ENCODE measurements at places on chromosomes 3 and 15.

DNA sequence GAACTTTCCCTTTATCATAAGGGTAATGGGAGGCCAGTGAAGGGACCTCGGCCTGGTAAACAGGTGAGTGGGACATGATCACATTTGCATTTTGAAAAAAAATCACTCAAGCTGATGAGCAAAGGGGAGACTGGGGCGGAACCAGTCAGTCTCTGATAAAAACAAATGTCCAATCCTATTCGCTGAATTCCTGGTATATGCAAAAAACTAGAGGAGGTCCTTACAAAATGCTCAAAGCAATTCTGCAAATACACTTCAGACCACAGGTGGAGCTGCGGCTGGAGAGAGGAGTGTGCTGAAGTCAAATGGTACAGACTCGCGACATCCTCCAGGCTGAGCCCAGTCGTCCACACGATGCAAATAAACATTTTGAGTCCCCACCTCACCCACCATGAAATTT lies 166.7 kb downstream of the FOXP1 start:
- DNase-seq = peak; percentile 40

GRCh38 chr15:95016511-95017229 lies 785.3 kb downstream of the MCTP2 start:
- no peak for DNase-seq

GRCh38 chr15:72907733-72908132 lies 124.2 kb upstream of the ADPGK start:
- DNase-seq = peak; percentile 26

GRCh38 chr3:131608296-131608695 lies 105.5 kb upstream of the MRPL3 start:
- no peak for DNase-seq

DNA sequence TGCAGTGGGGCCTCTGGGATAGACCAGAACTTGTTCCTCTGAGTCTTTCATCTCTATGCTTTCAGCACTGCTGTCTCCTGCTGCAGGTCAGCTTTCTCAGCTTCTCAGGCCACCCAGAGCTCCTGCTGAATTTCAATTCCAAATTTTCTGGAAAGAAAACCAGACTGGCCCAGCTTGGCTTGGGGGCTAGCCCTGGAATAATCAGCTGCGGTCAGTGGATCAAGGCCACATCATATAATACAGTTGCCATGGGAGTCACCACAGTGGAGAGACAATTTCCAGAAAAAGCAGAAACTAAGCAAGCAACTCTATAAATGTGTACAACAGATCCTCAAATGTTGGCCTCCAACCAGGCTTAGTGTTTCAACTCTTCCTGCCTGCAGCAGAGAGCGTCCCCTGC lies 91.1 kb upstream of the SLC24A5 start:
- DNase-seq = no peak

DNA sequence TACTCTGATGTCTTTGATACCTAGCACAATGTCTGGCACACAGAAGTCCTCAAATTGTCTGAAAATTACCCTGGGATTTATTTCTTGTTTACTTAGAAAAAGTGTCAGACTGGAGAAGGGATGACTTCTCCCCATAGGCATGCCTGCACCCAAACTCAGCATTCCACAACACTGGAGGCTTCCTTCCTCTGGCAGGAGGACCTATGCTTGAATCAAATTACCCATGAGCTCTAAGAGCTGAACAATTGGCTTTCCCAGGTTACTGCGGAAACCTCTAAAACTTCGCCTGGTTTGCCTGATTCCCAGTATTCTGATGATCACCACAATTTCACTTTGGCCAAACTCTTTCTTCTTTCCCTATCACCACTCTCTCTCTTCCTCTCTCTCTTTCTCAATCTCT lies 217.4 kb downstream of the DIPK2A start:
- DNase-seq = no peak

DNA sequence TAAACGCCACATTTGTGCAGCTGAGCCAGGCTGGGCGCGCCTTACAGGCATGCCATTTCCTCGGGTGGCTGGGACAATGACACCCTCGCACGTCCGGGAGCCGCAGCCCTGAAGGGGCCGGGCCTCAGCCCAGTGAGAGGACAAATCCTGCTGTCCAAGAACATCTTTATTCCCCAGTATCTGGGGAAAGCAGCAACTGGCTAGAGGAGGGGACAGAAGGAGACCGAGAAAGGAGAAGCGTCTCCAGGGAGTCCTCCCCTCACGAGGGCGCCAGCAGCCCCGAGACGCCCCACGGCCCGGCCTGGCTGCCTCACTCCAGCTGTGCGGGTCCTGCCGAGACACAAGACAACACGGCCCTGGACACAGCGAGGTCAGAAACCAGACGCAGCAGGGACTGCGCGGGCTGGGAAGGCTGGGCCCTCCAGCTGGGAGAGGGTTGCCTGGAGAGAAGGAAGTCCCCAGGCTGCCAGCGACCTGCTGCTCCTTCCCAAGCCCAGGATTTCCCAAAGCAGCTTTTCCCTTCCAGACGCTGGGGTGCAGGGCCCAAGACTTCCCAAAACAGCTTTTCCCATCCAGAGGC lies 130.2 kb downstream of the CHSY1 start:
- peak; percentile 57 for DNase-seq

DNA sequence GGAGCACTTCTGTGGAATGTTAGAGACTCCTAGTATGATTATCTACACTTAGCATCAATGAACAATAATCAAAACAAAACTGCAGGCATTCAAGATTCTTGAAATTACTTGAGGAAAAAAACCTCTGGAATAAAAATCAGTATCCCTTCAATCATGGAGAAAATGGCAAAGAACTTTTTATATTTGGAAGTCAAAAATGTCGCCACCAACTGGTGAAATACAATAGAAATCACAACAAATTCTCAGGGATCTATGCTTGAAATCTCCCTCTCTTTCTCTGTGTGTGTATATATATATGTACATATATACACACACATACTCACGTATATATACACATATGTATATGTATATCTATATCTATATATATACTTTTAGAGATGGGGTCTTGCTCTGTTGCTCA lies 378.9 kb upstream of the ALCAM start:
- DNase-seq = no peak

DNA sequence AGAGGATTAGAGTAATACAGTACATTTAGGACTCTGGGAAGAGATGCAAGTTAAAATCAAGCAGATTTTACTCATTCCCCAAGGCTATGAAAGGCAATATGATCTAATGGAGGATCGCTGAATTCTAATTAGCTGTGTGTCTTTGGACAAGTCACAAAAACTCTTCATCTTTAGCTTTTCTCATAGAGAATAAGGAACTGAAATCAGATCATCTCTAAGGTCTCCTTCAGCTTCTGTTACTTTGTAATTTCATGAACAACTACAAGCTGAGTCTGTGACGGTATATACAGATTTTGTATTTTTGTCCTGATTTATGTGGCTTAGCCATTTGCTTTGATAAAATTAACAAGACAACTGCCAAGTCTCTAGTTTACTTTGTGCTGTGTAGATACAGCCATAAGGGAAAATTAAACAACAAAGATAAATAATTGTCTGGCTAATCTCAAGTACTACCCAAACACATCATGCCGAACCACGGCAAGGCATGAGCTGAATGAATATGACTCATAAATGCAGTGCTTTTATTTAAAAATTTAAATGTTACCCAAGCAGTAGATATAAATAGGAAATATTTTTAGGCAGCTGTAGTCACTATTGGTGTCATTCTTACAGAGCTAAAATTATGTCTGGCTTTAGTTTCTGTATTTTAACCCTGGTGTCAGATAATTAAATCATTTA lies 81.5 kb downstream of the GAP43 start:
- DNase-seq = no peak

DNA sequence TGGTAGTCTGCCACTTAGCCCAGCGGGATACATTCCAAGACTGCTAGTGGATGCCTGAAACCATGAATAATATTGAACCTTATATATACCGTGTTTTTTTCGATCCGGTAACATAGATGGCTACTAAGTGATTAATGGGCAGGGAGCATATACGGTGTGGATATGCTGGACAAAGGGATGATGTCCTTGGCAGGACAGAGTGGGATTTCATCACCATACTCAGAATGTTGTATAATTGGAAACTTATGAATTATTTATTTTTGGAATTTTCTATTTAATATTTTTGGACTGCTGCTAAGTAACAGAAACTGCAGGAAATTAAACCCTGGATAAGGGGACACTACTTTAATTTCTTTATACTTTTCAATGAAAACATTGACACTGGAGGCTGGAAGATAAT lies 53.2 kb downstream of the ASTE1 start:
- DNase-seq = no peak

DNA sequence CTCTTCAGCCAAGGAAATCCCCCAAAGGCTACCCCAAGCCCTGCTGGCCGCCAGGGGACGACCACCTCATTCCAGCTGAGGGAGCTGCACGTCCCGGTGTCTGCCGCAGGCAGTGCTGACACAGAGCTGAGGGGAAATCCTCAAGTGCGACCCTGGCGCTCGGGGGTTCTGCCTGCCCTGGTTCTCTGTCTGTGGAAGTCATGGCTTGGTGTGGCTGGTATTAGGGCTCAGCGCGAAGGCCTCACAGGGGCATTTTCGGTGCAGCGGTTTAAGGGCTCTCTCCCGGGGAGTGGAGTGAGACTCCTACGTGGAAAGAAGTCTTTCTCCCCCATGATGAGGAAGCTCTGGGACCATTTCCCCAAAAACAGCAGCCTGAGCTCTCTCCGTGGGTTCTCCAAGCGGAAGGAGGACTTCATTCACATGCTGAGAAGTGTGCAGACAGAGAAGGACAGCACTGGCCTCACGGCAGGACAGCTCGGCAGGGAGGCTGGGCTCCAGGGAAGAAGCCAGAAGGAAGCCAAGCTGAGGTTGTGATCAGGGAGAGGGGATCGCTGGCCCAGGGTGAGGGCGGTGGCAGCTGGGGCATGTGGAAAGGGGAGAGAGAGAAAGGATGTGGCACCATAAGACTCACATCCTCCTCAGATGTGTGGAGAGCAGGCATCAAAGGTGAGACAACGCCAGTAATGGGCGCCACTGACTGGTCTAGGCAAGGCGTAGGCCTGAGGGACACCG lies 48.6 kb downstream of the KLF15 start:
- no peak for DNase-seq

DNA sequence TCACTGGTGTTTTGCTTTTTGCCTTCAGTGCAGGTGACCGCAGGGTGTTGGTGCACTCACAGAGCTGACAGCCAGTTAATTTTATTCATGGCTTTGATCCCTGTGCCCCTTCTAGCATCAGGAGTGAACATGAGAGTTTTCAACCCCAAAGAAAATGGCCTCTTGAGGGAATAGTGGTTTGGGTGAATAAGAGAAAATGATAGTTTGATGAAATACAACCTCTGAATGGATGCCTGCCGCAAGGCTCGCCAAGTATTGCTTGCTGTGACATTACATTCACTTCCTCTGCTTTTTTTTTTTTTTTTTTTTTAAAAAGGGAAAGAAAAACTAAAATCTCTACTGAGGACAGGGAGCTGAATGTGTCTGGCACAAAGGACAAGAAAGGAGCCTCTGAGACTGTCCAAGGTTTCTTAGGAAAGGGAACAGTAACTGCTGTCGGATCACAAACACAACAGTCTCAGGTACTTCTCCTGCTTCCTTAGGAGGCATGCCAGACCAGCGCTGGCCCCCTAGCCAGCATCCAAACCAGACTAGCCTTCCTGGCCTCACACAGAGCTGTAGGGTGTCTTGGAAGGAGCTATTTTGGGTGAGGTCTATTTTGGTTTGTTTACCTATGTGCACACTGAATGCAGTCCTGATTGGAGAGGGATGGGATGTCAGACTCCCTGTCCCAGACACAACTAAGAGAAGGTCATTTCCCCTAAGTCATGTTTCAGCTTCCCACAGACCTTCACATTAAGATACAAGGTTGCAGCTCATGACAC lies 29.0 kb downstream of the CCDC80 start:
- DNase-seq = no peak

- DNase-seq = no peak
These were observed 424.8 kb downstream of the LPP start for GRCh38 chr3:188578576-188579363.

DNA sequence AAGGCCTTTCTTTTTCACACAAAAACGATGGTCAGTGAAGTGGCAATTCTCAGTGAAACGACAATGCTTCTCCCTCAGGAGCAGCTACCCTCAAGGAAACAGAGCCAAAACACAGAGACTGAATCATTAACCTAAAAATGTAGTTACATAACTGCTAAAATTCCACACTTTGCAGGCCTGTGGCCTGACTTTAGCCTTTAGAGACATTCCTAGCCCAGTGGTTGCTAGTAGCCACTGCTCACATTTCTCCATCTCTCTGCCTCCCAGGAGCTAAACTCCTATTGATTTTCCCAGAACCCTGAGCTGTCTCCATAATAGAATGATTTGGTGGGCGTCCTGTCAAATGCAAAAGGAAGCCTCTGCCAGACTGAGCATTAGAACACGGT lies 630.1 kb upstream of the KCNMB2 start:
- DNase-seq = no peak

GRCh38 chr3:130425484-130425883 lies 80.0 kb downstream of the COL6A5 start:
- DNase-seq = no peak

- DNase-seq = no peak
These were observed 377.1 kb upstream of the TBL1XR1 start for GRCh38 chr3:177574222-177574856.

DNA sequence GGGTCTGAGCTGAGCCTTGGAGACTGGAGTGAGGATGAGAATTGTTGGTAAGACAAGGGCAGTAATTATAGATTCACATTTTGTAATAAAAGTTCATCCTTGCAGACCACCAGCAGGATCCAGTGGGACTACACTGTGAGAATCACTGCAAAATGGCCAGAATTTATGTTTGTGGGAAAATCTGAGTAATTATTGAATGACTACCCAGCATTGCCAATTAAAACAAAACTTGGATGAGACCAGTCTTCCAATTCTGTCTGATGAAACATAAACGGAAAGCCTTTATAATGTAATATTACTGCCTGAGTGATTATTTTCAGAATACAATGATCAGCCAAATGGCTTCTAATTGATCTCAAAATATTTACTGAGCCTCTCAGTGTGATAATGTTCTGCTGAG lies 323.3 kb upstream of the C2CD4B start:
- DNase-seq = no peak

DNA sequence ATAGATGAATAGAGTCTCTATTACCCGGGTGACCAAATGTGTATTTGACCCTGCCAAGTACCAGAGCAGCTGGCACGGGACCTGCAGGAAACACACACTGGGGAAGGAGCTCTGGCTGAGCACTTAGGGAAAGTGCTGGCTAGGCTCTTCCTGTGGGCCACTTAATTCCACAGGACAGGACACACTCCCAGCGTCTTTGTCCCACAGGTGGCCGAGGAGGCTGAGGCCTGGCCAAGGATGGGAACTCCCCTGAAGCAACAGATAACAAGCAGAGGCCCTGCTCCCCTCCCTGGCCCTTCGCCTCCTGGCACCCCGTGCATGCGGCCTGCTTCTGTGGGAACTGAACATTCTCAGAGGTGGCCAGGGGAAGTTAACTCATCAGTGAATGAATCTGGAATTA lies 180.8 kb downstream of the ATP10A start:
- no peak for DNase-seq

All from OCI-M1 (cell line).